ENCODE measurements at places on chromosomes 4 and X. TPM values are rescaled to one million over a fixed set of nuclear protein-coding genes. Genes with fewer than 3 reads are reported as not detected.
A peak's percentile ranks its signal among the peaks of the same experiment; 100 is the strongest.

GPAT3 gene
- 14.4 TPM for polyA plus RNA-seq

TLR3 gene
- 10.0 TPM for polyA plus RNA-seq

SPANXA2 gene
- not detected for polyA plus RNA-seq

SULT1B1 gene
- 2.7 TPM for polyA plus RNA-seq

- no peak for DNase-seq
Observed at GRCh38 chr4:3745886-3746656, 20.1 kb upstream of the ADRA2C start.

DNA sequence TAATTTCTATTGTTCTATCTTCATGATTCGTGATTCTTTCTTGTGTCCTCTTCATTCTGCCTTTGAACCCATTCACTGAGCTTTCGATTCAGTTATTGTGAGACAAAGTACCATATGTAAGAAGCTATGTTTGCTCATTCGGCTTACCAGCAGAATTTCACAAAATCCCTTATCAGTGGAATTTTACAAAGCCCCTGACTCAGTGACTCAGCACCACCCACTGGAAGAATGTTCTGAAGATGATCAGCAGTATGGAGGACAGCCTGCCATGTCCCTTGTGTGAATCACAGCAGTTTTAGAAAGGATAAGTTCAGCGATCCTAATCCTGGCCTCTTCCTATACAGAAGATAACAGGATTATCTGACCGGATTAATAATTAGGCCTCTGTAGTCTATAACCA is 5.8 kb upstream of the UXT start:
- no peak for DNase-seq

- DNase-seq, result no peak
Observed at GRCh38 chr4:107734120-107734519, 14.1 kb upstream of the PAPSS1 start.

DNA sequence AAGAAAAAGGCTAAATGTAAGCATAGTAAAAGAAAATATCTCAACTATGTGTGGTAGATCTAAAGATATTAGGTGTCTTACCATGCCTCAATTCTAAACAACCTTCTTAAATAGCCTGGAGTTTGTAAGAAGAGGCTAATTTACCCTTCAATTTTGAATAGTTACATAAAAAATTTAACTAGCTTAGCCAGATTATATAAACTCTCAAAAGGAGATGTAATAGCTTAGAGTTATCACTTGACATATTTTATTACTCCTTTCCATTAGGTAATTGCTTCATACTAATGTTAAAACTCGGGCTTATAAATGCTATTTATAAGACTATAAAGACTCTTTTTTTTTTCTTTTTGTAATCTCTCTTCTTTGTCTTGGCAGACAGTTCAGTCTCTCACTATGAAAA is 297.5 kb upstream of the PABPC4L start:
- DNase-seq, result no peak

- no peak for DNase-seq
Observed at GRCh38 chr4:38073596-38074234, 113.5 kb downstream of the PTTG2 start.

GRCh38 chrX:129980001-129980401 is 2.4 kb upstream of the BCORL1 start:
- peak; percentile 46 for DNase-seq

GRCh38 chr4:152571296-152571695 is 35.4 kb upstream of the FBXW7 start:
- DNase-seq, result no peak

GRCh38 chrX:137187540-137187939 is 153.7 kb upstream of the GPR101 start:
- DNase-seq, result no peak

- no peak for DNase-seq
Observed at GRCh38 chr4:162350331-162350730, 186.5 kb upstream of the FSTL5 start.
